Left forelimb (tissue), 1 donor: ENCODE measurements at places on chromosomes 3 and 15.

GRCh38 chr3:129429602-129430001 lies 1.2 kb upstream of the EFCAB12 start:
- no peak for DNase-seq

- no peak for DNase-seq
Measured at GRCh38 chr15:34360298-34360697, 6.7 kb downstream of the LPCAT4 start.

DNA sequence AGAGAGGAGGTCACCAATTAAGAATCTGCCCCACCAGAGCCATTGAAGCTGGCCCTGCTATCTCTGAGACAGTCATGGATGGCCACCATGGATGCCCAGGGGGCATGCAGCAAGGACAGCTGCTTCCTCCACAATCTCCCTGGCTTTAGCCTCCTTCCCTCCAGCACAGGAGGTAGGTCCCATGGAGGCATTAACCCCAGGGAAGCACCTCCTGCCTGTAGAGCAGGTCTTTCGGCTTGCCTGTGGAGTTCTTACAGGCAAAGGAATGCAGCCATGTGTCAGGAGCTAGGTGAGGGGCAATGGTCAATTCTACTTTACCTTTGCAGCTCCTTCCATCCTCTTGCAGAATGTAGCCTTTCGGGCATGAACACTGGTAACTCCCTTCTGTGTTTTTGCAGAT lies 93.8 kb downstream of the DUT start:
- DNase-seq, result no peak

GRCh38 chr15:80474224-80475215 lies 70.3 kb downstream of the ARNT2 start:
- DNase-seq, result no peak

- no peak for DNase-seq
Measured at GRCh38 chr3:161266731-161267150, 45.6 kb downstream of the NMD3 start.

DNA sequence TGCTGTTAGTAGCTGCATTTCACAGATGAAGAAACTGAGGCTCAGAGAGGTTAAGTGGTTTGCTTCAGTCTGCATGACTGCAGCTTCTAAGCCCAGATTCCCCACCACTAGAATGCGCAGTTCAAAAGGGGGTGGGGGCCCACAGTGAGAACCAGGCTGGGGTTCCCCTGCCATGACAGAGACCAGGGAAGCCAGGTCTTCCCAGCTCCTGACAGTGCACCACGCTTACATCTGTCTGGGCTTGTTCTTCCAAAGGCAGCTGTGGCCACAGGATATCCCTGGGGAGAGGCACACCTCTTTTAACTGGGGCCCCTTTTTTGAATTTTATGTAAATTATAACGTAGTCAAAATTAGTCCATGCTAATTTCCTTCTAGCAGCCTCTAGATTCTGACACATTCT lies 5.3 kb downstream of the PLEKHO2 start:
- no peak for DNase-seq

- no peak for DNase-seq
Measured at GRCh38 chr15:70049701-70050301, 47.9 kb downstream of the TLE3 start.

- no peak for DNase-seq
Measured at GRCh38 chr3:46890132-46890531, 12.6 kb downstream of the PTH1R start.

DNA sequence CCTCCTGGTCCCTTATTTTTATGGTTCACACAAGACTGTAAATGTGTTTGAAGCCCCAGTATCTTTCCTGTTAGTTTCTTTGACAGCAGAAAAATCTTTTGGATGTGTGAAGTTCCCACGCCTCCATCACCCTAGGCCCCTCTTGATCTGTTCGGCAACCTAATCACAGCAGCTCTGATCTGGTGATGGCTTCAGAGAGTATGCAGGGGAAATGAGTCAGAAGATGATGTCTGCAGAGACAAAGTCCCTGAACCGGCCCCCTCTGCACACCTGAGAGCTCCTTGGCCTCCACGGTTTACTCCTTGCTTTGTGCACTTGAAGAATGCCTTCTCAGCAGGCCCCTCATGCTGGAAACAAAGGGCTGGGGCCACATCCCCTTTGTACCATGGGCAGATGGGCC lies 63.5 kb downstream of the CLDN11 start:
- no peak for DNase-seq

GRCh38 chr3:15576475-15576874 lies 24.9 kb downstream of the HACL1 start:
- no peak for DNase-seq

- DNase-seq, result no peak
Measured at GRCh38 chr3:150697646-150698045, 6.1 kb downstream of the ERICH6 start.

- DNase-seq, result no peak
Measured at GRCh38 chr3:119211193-119211592, 29.5 kb downstream of the B4GALT4 start.

DNA sequence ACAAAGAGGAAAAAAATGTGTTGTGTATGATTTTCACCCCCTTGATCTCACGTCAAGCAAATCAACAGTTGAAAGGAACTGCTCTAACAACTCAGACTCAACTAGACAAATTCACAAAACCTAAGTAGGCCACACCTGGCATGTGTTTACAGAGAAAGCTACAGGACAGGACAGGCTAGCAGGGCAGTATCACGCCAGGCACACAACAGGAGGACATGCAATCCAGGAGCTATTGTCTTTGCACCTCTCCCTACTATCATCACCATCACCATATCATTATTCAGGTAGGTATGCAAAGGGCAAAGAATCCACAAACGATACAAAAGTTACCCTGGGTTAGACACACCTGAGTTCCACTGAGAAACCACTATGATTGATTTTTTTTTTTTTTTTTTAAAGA lies 86.4 kb downstream of the TBL1XR1 start:
- no peak for DNase-seq

DNA sequence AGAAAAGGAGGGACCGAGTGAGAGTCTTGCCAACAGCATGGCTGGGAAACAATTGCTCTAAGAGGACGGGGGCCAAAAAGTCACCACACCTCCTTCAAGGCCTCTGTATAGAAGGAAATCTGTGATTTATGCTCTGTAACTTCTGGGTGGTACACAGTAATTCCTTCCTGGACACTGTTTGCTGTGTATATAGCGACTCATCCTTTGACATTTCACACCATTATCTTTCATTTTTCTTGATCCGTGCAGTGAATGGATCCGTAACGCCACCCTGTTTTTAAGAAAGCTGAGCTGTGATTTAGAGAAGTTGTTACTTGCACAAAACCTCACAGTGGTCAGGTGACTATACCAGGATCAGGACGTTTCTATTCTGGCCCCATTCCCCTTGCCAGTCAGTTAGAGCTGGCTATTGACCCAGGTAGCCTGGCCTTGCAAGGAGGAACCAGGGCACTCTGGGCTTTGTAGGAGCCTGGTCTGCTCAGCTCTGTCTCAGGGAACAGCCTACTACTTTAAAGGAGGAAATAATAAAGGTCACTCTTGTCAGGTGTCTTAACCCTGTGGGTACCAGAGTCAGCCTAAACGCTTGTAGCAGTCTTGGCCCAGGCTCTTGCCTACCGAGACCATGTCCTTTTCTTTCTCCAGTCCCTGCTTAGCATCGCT lies 86.5 kb upstream of the MYZAP start:
- DNase-seq, result no peak

DNA sequence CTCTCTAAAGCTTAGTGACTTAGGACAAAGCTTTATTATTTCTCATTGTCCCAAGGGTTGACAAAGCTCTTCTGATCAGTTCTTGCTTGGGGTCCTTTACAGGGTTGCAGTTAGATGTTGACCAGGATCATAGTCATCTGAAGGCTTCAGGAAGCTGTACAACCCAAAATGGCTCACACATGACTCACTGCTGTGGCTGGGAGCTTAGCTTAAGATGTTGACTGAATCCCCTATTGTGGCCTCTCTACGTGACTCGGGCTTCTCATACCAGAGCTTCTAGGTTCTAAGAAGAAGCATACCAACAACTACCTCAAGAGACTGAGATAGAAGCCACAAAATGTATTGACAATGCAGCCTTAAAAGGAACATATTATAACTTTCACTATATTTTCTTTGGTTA lies 569.6 kb upstream of the ROBO2 start:
- DNase-seq, result no peak

- DNase-seq, result no peak
Measured at GRCh38 chr3:167114619-167115018, 265.5 kb downstream of the ZBBX start.

DNA sequence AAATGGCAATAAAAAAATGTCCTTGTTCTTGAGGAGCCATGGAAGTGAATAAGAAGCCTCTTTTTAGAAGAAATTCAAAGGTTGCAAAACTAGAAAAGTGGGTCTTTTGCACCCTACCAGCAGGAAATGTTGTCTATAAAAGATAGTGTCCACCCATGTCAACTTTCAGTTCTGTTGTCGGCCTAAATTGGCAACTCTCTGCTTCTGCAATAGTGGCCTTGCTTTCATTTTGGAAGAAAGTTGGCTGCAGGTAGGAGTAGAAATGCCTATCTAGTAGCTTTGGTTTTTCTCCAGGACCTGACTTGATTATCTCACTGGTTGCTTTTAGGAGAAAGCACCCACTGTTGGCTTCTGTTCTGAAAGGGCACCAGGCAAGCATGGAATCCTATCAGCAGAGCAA lies 85.4 kb downstream of the TMEM108 start:
- DNase-seq, result no peak

- DNase-seq, result no peak
Measured at GRCh38 chr15:80891006-80891405, 98.6 kb downstream of the MESD start.

DNA sequence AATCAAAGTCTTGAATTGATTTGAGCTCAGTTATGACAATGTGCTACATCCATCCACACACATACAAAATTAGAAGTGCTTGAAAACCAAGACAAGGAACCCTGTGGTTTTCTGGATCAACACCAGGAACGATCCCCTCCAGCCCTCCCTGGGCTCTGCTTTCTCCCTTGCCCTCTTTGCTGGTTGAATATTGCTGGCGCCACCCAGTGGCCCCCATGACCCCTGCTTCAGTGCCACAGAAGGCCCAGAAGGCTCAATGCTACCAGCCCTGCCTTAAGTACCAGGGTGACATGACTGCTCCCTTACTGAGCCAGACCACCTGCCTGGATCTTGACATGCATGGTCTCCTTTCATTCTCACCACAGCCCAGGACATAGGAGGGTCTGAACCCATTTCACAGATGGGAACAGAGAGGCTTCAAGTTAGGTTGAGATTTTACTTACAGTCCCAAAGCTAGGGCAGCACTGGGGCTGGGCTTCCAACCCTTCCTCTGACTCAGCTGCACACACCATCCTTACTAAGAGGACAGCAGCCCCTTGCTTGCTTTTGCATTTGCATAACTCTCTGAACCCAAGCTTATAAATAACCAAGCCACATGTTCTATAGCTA lies 15.0 kb downstream of the IL12A start:
- DNase-seq, result no peak

- no peak for DNase-seq
Measured at GRCh38 chr3:179558742-179559364, 3.9 kb upstream of the ACTL6A start.

DNA sequence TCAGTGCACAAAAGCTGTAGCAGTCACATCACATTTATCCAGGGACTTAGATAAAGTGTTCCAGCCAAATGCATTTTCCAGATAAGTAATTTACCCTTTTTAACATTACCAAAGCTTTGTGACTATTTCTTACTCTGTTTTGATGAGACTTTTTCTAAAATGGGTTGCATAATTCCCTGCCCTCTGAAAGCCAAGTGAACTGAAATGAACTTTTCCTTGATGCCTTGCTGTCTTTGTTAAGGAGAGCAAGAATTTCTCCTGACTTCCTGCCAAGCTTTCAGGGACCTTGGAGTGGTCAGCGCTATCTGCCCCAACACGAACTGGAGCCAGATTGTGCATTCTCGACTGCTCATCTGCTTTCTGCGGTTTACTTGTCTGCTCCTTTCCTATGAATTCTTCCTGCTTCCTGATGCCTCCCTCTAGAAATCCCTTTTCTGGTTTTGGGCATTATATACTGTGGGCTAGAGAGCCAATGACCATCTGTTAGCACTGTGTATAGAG lies 34.8 kb downstream of the EIF4E3 start:
- DNase-seq, result no peak

DNA sequence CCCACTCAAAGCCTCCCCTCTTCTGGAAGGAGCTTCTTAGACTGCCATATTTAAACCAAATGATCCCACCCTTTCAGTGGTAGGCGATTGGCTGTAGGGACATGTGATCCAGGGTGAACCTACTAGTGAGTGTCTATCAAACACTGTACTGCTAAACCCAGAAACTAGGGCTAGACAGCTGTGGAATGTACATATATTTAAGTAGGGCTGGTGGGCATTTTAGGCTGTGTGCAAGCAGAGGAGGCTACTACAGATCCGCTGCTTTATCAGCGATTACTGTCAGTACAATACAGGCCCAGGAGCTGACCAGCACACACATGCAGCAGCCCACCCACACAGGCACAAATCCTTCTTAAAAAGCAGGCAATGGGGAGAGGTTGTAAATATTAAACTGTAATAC lies 15.4 kb upstream of the LARP6 start:
- DNase-seq, result no peak
